Ascending aorta (tissue), 2 donors: ENCODE measurements at places on chromosomes 2 and 18. TPM values are rescaled to one million over a fixed set of nuclear protein-coding genes. Genes with fewer than 3 reads are reported as not detected.

Gene GDF7
- 11.6 TPM for total RNA-seq

GRCh38 chr2:95008306-95008705 is 17.2 kb upstream of the MAL start:
- H3K4me3 ChIP-seq: no peak overlapping the region
- no peak for DNase-seq
- H3K27ac ChIP-seq: no peak overlapping the region
- no peaks in the 10 kb centered on the region for H3K36me3 ChIP-seq
- no peaks in the 10 kb centered on the region for H3K4me1 ChIP-seq

DNA sequence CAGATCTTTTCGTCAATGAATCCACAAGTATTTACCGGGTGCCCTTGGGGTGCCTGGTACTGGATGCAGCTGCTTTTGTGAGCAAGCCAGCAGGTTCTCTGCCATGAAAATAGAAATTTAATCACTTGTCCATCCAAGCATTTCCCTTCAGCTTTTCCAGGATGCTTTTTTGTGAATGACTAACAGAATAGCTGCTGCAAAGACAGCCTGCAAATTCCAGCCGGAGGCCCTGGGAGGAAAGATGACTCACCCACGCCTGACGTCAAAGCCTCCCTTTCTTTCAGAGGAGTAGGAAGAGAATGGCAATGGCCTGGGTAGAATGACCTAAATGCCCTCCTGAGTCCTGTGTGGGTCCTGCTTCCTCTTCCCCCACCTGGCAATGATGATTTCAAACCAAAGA is 111.9 kb downstream of the AP1S3 start:
- H3K27ac ChIP-seq: peak overlapping the region; percentile 80
- H3K27me3 ChIP-seq: no peaks in the 10 kb centered on the region
- peak; percentile 56 for DNase-seq
- no peaks in the 10 kb centered on the region for H3K36me3 ChIP-seq

- H3K36me3 ChIP-seq: no peaks in the 10 kb centered on the region
- DNase-seq: no peak
- no peak overlapping the region for H3K27ac ChIP-seq
- H3K4me3 ChIP-seq: no peak overlapping the region
- no peaks in the 10 kb centered on the region for H3K4me1 ChIP-seq
These were observed 138.7 kb downstream of the CERS6 start for GRCh38 chr2:168594778-168595177.
